ENCODE measurements at places on chromosomes 16 and 17. TPM values are rescaled to one million over a fixed set of nuclear protein-coding genes. Genes with fewer than 3 reads are reported as not detected.

AURKB gene
- total RNA-seq: 0.56 TPM

SMYD4 gene
- 9.3 TPM for total RNA-seq

GRCh38 chr16:68676113-68676860 lies 31.2 kb downstream of the CDH3 start:
- no peak overlapping the region for H3K4me3 ChIP-seq
- H3K27me3 ChIP-seq: no peaks in the 10 kb centered on the region
- no peak overlapping the region for H3K27ac ChIP-seq
- no peaks in the 10 kb centered on the region for H3K36me3 ChIP-seq

DBF4B gene
- total RNA-seq: 1.5 TPM

PRCD gene
- not detected for total RNA-seq

GRCh38 chr17:40542558-40543411 lies 22.5 kb downstream of the CCR7 start:
- H3K27ac ChIP-seq: no peak overlapping the region
- no peaks in the 10 kb centered on the region for H3K36me3 ChIP-seq
- peaks cover 94% of the 10 kb centered on the region for H3K4me1 ChIP-seq
- no peak overlapping the region for H3K4me3 ChIP-seq

ZSCAN10 gene
- 0.56 TPM for total RNA-seq

- no peak overlapping the region for H3K4me3 ChIP-seq
- no peak for DNase-seq
- peaks cover 3% of the 10 kb centered on the region for H3K4me1 ChIP-seq
- no peaks in the 10 kb centered on the region for H3K36me3 ChIP-seq
- H3K27me3 ChIP-seq: no peaks in the 10 kb centered on the region
These were observed 95.5 kb upstream of the GSE1 start for GRCh38 chr16:85517563-85518179.

P2RX5 gene
- 16.0 TPM for total RNA-seq

GRCh38 chr17:74552037-74552436 lies 6.1 kb upstream of the CD300C start:
- DNase-seq: no peak
- H3K4me1 ChIP-seq: no peaks in the 10 kb centered on the region
- no peak overlapping the region for H3K4me3 ChIP-seq
- no peaks in the 10 kb centered on the region for H3K36me3 ChIP-seq
- H3K27me3 ChIP-seq: no peaks in the 10 kb centered on the region

GRCh38 chr17:77508047-77508715 lies 367.4 kb downstream of the SEC14L1 start:
- H3K27ac ChIP-seq: no peak overlapping the region
- H3K36me3 ChIP-seq: no peaks in the 10 kb centered on the region

DNA sequence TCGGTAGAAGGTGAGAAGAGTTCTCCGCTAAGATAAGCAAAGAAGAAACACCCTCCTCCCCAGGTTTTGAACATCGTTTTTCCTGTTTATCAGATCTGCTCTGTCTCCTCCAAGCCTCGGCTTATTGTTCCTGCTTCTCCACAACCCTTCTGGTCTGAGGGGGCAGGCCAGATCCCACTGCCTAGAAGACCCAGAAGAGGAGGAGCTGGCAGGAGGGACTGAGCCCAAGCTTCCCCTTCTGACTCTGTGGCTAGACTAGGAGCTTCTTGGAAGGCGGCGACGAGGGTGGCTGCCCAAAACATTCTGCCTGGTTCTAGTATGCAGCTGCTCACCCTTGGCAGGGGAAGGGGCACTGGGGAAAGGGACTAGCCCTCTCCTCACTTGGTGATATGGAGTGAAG lies 5.2 kb upstream of the HOXB5 start:
- H3K36me3 ChIP-seq: no peaks in the 10 kb centered on the region
- no peak for DNase-seq
- H3K27ac ChIP-seq: no peak overlapping the region
- H3K4me3 ChIP-seq: no peak overlapping the region
- H3K4me1 ChIP-seq: peaks cover 54% of the 10 kb centered on the region
- H3K27me3 ChIP-seq: peaks cover 97% of the 10 kb centered on the region

GRCh38 chr16:24396350-24397271 lies 140.5 kb downstream of the CACNG3 start:
- H3K4me1 ChIP-seq: no peaks in the 10 kb centered on the region
- H3K36me3 ChIP-seq: no peaks in the 10 kb centered on the region
- peaks cover 13% of the 10 kb centered on the region for H3K27me3 ChIP-seq
- no peak overlapping the region for H3K27ac ChIP-seq

- H3K27me3 ChIP-seq: no peaks in the 10 kb centered on the region
- H3K36me3 ChIP-seq: no peaks in the 10 kb centered on the region
- DNase-seq: no peak
- H3K4me3 ChIP-seq: no peak overlapping the region
- peaks cover 7% of the 10 kb centered on the region for H3K4me1 ChIP-seq
These were observed 399.8 kb downstream of the SEC14L1 start for GRCh38 chr17:77540531-77540930.

DNA sequence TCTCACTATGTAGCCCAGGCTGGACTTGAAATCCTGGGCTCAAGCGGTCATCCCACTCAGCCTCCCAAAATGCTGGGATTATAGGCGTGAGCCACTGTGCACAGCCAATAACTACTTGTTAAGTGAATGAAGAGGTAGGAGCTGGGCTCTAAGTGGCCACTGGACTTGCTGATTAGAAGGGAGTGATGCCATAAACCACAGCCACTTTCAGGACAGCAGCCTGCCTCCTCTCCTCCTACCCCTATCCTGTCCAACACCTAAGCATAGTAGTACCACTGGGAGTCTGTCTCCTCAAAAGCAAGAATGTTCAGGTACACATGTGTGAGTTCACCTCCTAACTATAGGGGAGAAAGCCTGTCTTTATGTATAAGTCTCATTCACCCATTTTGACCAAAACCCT lies 12.2 kb upstream of the COG7 start:
- H3K27me3 ChIP-seq: no peaks in the 10 kb centered on the region
- H3K36me3 ChIP-seq: peaks cover 35% of the 10 kb centered on the region
- DNase-seq: no peak
- no peaks in the 10 kb centered on the region for H3K4me1 ChIP-seq
- no peak overlapping the region for H3K27ac ChIP-seq
- H3K4me3 ChIP-seq: no peak overlapping the region

- no peaks in the 10 kb centered on the region for H3K36me3 ChIP-seq
- no peaks in the 10 kb centered on the region for H3K4me1 ChIP-seq
- H3K27me3 ChIP-seq: no peaks in the 10 kb centered on the region
- H3K4me3 ChIP-seq: no peak overlapping the region
These were observed 214.3 kb upstream of the CDH11 start for GRCh38 chr16:65336160-65336559.

- H3K27ac ChIP-seq: no peak overlapping the region
- H3K36me3 ChIP-seq: no peaks in the 10 kb centered on the region
- no peak for DNase-seq
- no peak overlapping the region for H3K4me3 ChIP-seq
- no peaks in the 10 kb centered on the region for H3K27me3 ChIP-seq
These were observed 585.4 kb downstream of the WWOX start for GRCh38 chr16:78684655-78685375.

ARHGAP23 gene
- total RNA-seq: not detected

DNA sequence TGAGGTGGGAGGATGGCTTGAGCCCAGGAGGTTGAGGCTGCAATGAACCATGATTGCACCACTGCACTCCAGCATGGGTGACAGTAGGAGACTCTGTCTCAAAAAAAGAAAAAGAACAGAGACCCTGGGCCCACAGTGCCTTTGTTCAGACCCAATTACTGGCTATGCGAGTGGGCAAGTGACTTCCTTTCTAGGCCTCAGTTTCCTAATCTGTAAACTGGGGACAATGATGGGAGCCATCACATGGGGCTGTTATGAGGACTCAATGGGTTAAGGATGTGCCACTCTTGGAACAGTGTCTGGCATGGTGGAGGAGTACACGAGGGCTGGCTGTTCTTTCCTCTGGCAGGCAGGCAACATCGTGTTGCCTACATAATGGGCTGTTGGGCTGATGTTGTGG lies 47.3 kb upstream of the NDRG4 start:
- no peaks in the 10 kb centered on the region for H3K4me1 ChIP-seq
- H3K27me3 ChIP-seq: peaks cover 4% of the 10 kb centered on the region
- no peaks in the 10 kb centered on the region for H3K36me3 ChIP-seq
- H3K4me3 ChIP-seq: no peak overlapping the region

DNA sequence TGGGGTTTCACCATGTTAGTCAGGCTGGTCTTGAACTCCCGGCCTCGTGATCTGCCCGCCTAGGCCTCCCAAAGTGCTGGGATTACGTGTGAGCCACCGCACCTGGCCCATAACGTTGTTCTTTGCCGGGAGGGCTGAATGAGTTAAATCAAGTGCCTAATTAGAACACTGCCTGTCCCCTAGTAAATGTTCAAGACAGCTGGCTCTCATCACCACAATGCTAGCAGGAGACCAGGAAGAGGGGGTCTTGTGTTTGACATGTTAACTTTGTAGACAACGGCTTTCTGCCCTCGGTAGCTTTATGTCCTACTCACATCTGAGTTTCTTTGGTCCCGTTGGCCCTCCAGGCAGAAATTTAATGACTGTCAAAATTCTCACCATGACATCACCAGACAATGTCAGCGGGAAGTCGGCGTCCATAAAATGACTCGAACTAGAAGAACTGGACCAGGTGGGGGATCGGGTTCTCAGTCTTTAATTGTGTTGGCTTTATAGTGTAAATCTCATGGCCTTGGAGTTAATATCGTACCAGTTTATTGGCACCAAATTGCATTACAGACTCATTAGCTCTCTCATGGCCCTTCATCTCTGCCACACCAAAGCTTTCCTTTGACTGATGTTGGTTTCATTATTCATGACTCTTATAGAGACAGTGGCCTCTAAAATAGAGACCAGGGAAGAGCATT lies 11.4 kb upstream of the ITPRIPL2 start:
- DNase-seq: no peak

- H3K4me3 ChIP-seq: peak overlapping the region; percentile 88
- H3K4me1 ChIP-seq: peaks cover 36% of the 10 kb centered on the region
- H3K36me3 ChIP-seq: no peaks in the 10 kb centered on the region
- H3K27ac ChIP-seq: peak overlapping the region; percentile 82
- no peaks in the 10 kb centered on the region for H3K27me3 ChIP-seq
- DNase-seq: peak; percentile 45
These were observed 56.6 kb upstream of the GSE1 start for GRCh38 chr16:85556456-85557082.
